ENCODE measurements at places on chromosomes 12 and 14.
A peak's percentile ranks its signal among the peaks of the same experiment; 100 is the strongest.

DNA sequence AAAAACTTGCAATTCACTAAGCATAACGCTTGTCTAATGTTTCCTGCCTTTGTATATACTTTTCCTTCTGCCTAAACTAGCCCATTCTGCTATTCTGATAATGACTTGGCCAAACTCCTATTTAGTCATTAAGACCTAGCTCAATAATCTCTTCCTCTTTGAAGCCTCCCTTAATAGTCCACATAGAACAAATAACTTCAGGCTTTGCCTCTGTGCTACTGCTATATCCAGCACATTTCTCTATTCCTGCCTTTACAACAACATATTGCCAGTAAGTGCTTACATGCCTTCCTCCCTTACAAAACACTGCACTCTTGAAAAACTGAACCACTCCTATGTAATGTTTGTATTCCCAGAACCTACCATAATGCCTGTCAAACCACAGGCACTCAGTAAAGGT lies 13.8 kb downstream of the PRICKLE1 start:
- no peak for DNase-seq

DNA sequence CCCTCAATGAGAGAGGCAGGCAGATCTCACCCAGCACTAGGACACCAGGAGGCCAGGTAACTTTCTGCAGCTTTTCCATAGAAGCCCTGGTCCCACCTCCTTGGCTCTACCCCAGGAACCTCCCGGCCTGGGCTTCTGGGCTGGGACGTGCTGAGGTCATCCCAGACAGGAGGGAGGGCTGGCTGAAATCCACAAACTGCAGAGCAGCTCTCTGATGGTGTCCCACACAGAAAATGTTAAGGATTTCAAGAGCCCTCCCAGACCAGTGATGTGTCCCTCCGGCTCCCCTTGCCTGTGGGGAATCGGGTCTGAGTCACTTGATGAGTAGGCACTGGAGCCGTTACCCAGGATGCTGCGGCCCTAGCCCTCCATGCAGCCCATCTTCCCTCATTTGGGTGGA lies 124.1 kb downstream of the ESRRB start:
- no peak for DNase-seq

- DNase-seq: peak; percentile 70
Measured at GRCh38 chr12:6790496-6791150, 1.3 kb downstream of the CD4 start.

- DNase-seq: no peak
Measured at GRCh38 chr12:1635301-1636095, 6.5 kb downstream of the WNT5B start.

DNA sequence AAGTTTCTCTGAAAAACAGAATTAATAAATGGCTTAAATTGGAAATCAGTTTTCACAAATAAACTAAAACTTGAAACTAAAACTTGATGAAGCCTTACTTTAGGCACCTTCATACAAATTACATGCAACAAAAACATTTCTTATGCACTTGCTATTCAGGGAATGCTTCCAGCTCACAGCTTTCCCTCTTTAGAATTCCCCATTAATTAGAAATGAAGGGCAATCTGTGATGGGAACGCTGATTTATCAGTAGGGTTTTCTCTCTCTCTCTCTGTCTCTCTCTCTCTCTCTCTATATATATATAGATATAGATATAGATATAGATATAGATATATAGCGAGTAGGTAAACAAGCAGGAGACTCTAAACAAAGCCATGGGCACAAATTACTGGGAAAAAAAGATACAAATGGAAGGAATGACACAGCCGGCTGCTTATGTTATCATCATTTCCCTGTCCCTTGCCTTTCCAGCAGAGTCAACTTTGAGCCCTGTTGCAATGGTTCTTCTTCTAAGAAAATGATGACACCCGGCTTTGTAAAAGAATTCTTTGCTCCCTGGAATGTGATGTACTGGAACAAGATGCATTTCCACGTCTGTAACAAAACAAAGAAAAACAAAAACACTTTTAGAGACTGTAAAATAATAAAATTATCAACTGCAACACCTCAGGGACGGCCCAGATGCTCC lies 1121.6 kb upstream of the TMEM132C start:
- DNase-seq: no peak

GRCh38 chr14:22434901-22435550 lies 154.0 kb downstream of the DAD1 start:
- DNase-seq: no peak

DNA sequence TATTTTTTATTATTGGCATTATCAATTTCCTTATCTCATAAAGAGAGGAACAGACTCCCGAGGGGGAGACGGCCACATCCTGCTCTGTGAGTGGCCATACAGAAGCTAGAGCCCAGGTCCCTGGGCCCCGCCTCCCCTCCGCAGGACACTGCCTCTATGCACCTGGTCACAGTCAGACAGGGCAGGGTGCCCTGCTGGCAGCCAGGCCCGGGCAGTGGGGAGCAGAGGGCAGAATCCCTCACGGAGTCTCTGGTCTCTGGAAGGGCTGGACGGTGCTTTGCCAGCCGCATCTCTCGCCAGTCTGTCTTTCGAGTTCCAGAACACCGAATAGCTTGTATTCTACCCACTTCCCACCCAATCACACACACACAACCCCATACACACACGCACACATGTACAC lies 16.4 kb upstream of the CACNA2D4 start:
- DNase-seq: no peak

All from activated CD4-positive, alpha-beta T cell treated with anti-CD3 and anti-CD28 coated beads, Interleukin-2, amount 50 U/mL, for 48 hours (primary cell).